ENCODE measurements at places on chromosomes 12 and 14.
A peak's percentile ranks its signal among the peaks of the same experiment; 100 is the strongest.

GRCh38 chr14:90096566-90096965, 34.8 kb downstream of the KCNK13 start:
- DNase-seq = no peak

DNA sequence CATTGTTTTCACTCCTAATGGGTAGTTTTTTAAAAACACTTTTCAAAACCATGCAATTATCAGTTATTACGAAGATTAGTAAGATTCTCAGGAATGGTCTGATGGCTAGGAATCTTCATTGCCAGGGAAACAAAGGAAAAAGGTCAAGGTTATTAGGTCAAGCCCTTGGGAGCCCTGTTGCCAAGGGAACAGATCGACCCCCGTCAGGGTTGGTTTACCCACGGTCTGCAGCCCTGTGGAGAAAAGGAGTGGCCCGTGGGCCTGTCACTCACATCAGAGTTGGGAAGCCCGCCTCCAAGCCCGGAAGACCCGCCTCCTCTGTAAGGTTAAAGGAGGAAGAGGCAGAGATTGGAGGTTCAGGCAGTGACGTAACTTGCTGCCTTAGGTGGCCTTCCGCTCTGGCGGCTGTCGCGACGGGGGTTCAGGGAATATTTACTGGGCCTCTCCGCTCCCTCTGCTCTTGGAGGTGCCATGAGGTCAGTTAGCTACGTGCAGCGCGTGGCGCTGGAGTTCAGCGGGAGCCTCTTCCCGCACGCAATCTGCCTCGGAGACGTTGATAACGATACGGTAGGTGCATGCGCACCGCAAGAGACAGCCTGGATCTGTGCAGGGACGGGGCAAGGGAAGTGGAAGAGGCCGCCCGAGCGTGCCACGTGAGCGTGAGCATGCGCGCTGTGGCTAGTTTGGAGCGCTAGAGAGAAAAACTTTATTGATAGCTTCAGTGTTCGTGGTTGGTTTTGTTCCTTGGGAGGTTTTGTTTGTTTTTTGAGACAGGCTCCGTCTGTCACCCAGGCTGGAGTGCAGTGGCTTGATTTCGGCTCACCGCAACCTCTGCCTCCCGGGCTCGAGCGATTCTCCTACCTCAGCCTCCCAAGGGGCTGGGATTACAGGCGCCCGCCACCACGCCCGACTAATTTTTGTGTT, at the start of gene ITFG2:
Gene ITFG2, plus strand, starts transcription at position 379 of the 924 bp plus-strand sequence. Its CDS starts 93 bp downstream, at position 472.
- peak; percentile 93 for DNase-seq

DNA sequence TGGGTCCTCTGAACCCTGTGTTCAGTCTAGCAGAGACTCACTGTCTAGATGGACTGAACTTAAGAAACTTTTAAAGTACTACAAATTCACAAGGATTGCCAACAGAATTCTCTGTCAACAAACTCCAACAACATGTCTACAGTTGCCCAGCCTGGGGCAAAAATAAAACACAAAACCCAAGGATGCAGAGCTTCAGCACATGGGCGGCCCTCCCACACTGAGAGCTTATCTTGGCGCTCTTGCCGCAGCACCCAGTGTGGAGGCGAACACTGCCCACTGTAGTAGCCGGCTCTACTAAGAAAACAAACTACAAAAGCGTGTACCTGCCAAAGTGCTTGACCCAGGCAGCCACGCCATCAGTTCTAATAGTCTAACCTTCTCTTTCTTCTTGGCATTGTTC, 66.7 kb downstream of the PTPN21 start:
- DNase-seq = no peak

- no peak for DNase-seq
Observed at GRCh38 chr12:53378222-53378621, 1.8 kb upstream of the SP1 start.

GRCh38 chr12:6180268-6181051, 19.7 kb upstream of the CD9 start:
- no peak for DNase-seq

DNA sequence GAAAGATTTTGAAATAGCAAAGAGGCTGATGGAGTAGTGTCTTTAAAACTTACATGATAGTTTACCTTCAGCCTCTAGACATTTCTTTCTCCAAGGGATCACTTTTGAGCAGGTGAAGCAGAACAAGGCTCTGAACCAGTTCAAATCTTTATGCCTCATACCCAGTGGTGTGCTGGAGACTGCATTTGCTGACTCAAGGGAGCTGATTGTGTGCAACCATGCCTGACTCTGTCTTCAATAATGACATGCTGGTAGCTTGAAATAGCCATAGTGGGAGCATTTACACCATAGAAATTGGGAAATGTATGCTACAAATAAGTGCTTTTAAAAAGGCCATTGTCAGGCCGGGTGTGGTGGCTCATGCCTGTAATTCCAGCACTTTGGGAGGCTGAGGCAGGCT, 482.0 kb downstream of the TMTC2 start:
- no peak for DNase-seq

DNA sequence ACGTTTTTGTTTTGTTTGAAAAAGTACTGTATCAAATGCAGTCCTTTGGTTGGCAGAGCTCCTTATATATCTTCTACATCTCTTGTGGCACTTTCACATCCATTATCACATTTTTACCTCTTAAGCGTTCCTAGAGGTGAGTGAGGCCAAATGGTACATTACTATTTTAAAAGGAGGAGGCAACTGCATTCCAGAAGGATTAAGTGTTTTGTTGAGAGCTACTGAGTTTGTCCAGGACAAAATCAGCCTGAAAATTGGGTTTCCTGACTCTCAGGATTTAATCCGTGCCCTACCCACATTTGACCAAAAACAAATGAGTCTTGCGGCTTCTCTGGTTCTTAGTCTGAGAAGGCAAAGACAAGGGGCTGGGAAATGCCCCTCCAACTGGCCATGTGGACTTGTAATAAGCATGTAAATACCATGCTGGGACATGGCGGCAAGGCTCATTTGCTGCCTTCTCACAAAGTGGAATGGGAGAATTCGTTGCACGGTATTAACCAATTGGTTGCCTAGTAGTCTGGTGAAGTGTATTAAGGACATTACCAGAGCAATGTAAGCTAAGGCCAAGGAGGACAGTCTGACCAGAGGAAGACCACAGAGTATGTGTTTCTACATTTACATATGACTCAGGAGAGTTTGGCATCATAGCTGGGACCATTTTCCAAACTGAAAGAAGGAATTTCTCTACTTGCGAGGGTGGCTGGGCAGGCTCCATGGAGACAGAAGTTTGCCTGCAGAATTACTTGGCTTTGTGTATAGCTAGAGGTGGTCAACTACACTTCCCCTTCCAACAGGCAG, 175.8 kb upstream of the PLXNC1 start:
- no peak for DNase-seq
